ENCODE measurements at places on chromosomes 6 and 20. TPM values are rescaled to one million over a fixed set of nuclear protein-coding genes. Genes with fewer than 3 reads are reported as not detected.
A peak's percentile ranks its signal among the peaks of the same experiment; 100 is the strongest.

DNA sequence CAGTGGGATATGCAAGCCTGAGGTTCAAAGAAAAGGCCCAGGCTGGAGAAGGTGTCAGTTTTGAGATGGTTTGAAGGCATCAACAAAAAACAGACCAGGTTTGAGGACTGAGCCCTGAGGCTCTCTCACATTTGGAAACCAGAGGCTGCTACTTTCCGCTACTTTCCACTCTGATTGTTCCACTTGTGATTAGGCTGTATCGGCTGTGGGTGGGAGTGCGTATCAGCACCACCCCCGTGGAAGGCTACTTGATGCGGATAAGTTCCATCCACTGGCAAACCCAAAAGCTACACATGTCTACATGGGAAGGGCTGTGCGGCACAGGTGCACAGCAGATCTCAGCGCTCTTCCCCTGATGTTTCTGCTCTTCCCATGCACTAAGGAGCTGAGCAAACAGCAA, 198.7 kb downstream of the GMPR start:
- DNase-seq = no peak

GRCh38 chr6:47414423-47415167, 63.0 kb upstream of the CD2AP start:
- DNase-seq = peak; percentile 48

Gene DOK5
- 4.2 TPM for total RNA-seq

Gene PDCD2
- total RNA-seq = 50.3 TPM

GRCh38 chr6:104573350-104573749, 286.4 kb downstream of the HACE1 start:
- no peak for DNase-seq

Gene TMEM170B
- 0.28 TPM for total RNA-seq

DNA sequence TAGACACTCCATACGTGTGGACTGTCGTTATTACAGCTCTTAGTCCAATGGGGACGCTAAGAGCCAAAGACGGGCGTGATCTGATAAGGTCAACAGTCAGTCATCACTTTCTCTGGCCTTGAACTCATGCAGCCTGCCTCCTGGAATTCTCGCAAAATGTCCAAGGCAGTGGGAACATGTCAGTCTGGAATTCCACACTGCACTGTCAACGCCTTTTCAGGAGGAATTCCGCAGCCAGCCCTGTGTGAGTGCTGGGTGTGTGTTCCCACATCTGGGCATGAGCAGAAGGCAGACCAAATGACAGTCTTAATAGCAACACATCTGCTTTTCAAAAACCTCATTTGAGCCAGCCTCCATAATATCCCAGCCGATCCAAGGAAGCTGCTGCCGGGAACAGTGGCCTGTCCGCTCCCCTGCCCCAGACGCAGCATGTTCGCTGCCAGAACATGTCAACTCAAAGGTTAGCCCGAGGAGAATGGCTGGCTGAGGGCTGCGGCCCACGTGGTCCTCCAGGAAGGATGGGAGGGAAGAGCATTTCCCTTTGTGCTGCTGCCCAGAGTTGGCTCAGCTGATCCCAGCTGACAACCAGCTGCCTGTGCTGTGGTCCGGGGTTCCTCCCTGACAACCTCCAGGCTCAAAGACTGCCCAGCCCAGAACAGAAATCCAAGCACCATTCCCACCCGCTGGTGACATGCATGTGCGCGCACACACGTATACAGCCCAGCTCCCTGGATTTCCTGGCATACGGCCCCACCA, 103.1 kb downstream of the SULF2 start:
- no peak for DNase-seq

Data from IMR-90 (cell line).